Epithelial cell of esophagus (primary cell): ENCODE measurements at places on chromosomes 5 and 9.
A peak's percentile ranks its signal among the peaks of the same experiment; 100 is the strongest.

- no peak for DNase-seq
Measured at GRCh38 chr5:54388409-54388808, 67.1 kb upstream of the HSPB3 start.

DNA sequence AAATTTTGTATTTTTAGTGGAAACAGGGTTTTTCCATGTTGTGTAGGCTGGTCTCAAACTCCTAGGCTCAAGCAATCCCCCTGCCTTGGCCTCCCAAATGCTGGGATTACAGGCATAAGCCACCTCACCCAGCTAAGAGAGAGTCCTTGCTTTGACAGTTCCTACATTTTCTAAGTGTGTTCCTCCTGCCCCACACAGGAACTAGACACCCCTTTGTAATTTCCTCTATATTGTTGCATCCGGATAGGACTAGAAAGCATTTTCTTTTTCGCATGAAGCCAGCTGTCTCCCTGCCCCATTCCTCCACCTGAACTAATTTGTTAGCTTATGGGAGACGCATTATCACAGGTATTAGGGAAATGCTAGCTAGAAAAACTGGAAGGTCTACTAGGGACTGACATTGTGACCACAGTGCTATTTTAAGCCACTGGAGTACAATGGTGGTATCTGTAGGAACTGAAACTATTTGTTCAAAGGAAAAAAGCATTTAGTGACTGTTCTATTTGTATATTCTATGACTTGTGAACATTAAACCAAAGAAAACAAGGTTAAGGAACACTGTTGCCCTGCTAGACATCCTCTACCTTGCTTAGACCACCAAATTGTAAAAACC is 214.1 kb downstream of the SMARCA2 start:
- peak; percentile 60 for DNase-seq

DNA sequence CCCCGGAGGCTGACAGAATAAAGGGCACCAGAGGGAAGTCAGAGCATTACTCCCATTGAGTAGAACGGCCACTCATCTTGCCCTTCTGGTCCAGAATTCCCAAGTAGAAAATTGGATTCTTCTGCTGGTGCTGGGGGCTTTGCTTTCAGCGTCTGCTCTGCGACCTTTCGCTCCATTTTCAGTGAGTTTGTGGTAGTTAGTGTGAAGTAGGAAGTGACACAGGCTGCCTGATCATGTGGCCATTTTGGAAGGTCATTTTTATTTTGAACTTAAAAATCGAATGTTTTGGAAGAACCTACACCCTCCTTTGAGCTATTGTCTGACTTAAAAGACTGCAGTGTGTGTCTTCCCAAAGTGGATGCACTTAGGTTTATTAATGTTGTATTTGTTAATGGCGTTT is 56.7 kb upstream of the FAM120AOS start:
- DNase-seq: no peak

DNA sequence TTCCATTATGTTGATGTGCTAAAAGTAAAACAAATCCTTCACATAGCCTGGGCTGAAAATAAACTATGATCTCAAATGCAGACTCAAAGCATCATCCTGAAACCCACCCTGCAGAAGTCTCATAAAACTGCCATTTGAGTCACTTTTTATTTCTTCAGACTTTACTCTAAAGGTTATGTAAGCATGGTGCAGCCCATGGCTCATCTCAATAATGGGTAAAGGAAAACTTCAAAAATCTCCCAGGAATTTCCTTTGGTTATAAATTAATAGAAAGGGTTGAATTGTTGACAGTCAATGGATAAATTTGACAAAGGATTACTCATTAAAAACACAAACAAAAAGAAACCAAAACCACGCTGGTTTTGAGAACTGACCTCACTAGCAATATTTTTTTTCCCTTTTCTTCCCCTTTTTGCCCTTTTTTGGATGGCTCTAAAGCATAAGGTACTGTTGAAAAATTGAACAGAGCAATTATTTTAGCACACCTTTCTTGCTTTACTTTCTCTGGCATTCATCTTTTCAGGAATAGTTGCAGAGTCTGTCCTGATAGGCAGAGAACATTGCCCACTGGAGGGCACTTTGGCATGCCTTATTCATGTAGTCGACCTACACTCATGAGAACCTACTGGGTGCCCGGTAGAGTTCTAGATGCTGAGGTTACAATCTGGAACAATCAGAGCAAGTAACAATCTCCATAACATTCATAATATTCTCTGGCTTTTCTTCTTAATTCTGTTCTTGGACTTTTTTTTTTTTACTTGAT is 191.4 kb downstream of the TMEM167A start:
- peak; percentile 7 for DNase-seq

DNA sequence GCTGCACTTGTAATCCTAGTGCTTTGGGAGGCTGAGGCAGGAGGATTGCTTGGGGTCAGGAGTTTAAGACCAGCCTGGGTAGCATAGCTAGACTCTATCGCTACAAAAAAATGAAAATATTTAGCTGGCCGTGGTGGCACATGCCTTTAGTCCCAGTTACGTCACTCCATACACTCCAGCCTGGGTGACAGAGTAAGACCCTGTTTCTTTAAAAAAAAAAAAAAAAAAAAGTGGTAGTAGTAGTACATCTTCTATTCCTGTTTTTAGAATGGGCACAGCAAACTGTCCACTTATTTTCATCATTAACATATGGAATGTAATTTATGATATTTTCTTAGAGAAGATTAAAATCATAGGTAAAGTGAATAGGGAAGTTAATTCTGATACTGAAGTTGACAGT is 48.2 kb downstream of the TRIO start:
- DNase-seq: no peak

DNA sequence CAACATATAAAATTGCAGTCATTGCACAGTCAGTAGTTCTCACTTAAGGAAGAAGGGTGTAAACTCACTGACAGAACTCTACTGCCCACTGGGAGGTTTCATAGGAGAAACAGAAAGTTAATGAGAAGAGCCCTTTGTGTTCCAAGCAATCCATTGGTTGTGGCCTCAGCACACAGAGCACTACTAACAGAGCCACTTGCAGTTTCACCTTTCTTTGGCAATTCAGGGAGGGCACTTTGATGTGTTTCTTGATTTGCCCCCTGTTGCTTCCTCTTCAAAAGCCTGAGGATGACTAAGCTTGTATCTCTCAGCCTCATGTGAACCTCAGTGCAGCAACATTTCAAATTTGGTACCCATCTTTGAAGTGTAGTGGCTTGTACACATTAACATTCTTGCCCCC is 409.4 kb downstream of the DMRTA1 start:
- no peak for DNase-seq

DNA sequence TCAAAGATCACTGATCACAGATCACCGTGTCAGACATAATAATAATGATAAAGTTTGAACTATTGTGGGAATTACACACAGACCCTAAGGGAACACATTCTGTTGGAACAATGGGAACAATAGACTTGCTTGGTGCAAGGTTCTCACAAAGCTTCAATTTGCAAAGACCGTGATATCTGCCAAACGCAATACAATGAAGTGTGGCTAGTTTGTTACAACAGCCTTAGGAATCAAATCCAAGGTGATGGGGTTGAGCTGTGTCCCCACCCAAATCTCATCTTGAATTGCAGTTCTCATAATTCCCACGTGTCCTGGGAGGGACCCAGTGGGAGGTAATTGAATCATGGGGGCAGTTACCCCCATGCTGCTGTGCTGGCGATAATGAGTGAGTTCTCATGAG is 20.8 kb downstream of the KYAT1 start:
- DNase-seq: no peak

DNA sequence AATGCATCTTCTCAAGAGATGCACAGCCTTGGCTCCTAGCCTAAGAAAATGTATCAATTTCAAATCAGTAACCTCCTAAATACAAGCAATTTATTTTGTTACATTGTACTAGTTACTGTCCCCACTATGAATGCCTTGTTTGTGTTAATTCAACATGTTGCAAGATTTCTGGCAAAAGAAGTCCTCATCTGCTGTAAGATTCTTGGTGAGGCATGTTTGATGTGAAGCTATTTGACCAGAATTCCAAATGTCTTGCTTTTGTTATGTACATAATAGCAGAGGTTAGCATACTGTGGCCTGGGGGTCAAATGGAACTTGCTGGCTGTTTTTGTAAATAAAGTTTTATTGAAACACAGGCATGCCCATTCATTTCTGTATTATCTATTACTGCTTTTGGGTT is 1023.1 kb upstream of the WWC1 start:
- no peak for DNase-seq

DNA sequence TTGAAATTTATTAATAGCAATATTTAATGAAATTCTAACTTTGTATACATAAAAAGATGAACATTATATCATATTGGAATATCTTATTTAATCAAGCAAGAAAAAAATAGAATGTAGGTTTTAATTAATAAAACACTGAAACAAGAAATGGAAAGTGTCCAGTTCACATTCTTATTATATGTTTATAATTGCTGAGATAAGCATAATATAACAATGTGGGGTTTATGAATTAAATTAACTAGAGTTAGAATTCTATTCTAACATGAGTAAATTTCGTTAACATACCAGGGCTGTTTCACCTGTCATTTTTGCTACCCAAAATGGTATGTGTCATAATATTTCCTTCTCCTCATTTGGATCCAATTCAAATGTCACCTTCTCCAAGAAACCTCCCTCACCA is 12.3 kb downstream of the CDH9 start:
- no peak for DNase-seq

DNA sequence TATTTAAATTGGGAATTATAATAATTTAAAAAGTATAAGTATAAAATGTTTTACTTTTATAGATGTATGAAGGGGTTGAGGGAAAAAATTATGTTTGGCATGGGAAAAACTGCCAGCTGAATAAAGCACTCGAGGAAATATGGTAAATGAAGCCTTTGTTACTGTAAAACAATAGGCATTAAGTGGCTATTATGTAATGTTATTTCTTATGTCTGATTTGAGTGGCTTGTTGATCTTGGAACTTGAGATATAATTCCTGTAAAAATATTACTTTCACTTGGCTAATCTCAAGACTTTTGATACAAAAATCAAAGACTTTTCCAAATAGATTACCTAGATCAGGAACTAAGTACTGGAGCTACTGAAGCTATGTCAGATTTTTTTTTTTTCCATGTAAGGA is 182.9 kb downstream of the CD180 start:
- DNase-seq: no peak

DNA sequence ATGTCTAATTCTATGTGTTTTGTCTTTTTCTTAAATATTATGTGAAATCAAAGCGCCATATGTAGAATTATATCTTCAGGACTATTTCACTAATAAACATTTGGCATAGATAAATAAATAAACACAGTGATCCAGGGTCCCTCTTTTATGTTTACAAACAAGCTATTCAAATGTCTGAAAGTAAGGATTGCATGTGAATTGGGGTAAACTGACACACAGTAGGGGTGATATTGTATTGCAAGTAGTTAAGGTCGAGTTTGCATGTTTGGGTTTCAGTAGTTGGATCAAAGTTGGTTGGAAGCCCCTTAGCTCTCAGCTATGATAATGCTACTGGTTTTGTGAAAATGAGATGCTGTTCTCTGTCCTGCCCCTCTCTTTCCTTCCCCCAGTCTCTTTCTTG is 11.4 kb downstream of the ISL1 start:
- DNase-seq: no peak

DNA sequence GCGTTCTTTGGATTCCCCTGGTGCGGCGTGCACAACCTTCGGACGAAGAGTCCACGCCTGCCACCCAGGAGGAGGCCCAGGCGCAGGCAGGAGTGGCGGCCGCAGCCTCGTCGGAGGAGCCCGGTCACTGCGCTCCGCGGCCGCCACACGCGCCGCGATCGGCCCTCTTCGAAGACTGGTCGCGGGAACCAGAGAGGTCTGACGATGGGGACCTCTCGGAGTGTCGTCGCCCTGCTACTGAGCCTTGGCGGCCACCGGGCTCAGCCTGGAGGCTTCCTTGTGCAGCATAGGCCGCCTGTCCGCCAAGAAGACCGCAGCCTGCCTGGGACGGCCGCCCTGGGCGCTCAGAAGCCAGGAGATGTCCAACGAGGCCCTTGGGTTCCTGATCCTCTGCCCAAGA is 112.5 kb upstream of the SELENOP start:
- DNase-seq: no peak

DNA sequence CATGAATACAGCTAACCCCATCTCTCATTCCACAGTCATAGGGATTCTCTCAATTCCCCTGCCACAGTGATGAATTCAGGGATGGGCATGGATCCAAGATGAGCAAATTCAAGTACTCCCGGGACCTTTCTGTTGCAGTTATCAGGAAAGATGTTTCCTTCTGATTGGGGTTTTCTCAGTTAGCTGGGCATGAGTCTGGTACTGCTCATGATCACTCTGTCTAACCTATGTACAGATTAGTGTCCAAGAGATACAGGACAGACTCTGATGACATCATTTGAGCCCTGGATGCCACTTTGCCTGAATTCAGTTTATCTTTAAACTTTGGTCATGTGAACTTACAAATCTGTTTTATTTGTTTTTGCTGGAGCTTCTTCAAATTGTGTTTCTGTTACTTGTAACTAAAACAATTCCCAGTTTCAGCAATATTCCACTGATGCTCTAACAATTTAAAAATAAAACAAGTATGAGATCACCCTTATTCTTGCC is 257.7 kb upstream of the KLF9 start:
- DNase-seq: no peak

DNA sequence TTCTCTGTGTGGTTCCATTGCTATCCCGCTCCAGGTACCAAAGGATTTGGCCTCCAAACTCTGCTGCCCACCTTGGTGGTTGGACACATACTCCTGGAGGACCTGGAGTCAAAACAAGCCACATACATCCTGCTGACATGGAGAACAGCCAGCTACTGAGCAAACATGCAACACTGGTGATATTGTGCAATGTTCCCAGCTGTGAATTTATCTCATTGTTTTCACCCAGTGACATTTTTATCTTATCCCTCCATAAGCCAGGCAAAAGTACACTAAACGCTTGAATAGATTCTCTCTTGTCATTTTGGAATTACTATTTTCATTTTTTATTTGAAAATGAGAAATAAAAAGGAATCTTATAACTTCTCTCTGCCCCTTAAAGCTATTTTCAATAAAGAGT is 11.1 kb upstream of the CTSL start:
- DNase-seq: peak; percentile 69

- DNase-seq: no peak
Measured at GRCh38 chr5:136423944-136424606, 58.7 kb upstream of the TRPC7 start.

DNA sequence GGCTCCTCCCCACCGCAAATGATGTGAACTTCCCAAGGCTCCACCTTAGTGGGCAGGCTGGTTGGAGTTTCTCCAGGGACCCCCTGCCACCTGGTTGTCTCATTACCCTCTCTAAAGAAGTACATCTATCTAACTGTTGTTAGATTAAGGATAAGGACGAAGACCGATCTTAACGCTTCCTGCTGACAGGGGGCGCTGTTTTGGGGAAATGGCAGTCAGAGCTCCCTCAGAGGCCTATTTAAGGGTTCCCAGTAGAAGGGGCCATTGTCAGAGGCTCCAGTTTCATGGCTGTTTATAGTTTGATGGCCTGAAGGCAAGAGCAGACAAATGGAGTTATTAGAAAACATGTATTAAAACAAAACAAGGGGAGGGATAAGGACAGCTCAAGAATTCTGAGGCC is 100.1 kb downstream of the SPEF2 start:
- no peak for DNase-seq
